Type B pancreatic cell (in vitro differentiated cells): ENCODE measurements at places on chromosomes 12 and 14.

GRCh38 chr12:30839643-30840220 is 85.0 kb upstream of the CAPRIN2 start:
- DNase-seq, result no peak

GRCh38 chr14:101539880-101540279 is 21.4 kb upstream of the DIO3 start:
- DNase-seq, result no peak

DNA sequence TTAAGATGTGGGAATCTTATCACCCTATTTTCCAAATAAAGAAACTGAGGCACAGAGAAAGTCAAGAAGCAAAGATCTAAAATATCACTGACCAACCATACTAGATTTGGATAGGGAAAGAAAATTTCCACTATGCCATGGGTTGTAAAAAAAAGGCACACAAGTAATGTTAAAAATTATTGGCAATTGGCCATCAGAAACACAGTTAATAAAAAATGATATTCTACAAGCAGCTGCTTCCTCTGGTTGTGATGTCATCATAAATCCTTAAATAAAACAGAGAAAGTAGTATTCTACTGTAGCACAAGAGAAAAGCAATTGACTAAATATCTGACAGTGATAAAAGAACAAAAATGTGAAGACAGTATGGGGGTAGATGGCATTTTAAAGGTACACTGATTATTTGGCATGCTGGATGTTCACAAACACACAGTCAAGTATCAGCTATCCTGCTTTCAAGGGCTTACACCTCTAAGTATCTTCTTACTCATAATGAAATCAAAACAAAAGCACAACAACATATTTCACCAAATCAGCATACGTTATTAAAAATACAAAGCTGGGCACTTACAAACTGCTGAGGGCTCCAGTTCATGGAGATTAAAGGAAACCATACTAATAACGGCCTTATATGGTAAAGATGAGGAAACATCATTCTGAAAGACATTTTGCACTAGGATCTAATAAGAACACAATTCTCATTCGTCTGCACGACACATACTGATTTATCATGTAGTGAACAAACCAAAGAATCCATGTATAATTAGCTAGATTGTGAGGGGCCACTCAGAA is 45.7 kb downstream of the CORO1C start:
- DNase-seq, result no peak

- no peak for DNase-seq
Observed at GRCh38 chr14:30375296-30375892, 183.6 kb upstream of the G2E3 start.

GRCh38 chr12:60335745-60336144 is 739.9 kb downstream of the SLC16A7 start:
- DNase-seq, result no peak

DNA sequence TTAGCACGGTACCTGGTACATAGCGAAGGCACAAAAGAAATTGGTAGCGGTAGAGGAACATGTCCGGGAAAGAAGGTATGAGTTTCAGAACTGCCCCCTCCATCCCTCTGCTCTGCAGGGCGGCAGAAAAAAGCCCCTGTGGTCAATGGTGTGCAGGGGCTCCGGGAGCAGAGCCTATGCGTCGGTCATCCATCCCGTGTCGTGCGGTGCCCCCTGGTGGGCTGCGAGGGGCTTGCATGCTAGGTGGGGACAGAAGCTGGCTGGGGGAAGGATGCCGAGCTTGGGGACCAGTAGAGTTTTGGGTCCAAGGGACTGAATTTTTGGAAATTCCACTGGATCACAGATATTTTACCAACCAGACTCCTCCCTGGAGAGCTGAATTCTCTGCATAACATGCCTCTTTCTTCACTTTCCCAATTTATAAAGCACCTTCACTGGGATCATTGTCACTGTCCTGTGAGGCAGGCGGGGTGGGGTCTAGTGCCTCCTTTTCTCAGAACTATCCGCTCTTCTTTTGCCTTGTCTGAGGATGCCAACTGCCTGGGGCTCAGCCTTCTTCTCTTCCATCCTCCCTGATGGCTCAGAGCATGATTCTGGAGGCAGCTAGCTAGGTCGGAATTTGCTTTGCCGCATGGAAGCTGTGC is 148.7 kb downstream of the SMOC1 start:
- peak; percentile 86 for DNase-seq

GRCh38 chr12:50185301-50185895 is 18.2 kb upstream of the CERS5 start:
- DNase-seq, result no peak
